NCI-H2081 treated with DMSO at 0.1 percent for 48 hours (cell line): ENCODE measurements at places on chromosomes 3 and 15.

DNA sequence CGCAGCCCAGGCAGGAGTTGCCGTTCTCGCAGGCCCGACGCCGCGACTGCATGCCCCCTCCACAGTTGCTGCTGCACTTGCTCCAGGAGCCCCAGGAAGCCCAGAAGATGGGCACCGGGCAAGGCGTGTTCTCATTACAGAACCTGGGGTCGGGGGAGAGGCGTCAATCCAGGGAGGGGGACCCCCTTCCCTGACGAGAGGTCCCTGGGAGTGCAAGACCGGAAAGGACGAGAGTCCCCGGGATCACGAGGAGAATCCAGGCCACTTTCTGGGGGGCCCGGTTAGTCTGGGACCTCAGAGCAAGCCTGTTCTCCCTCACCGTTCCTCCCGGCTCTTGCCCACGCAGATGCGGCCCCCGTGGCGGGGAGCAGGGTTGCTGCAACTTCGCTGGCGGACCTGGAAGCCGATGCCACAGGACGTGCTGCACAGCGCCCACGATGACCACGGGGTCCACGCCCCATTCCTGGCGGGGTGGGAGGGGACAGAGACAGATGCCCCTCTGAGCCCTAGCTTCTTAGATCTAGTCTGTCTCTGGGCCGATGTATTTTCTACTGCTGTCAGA, 113.9 kb downstream of the SEMA5B start:
- DNase-seq = no peak

GRCh38 chr3:188053710-188054380, 100.1 kb upstream of the LPP start:
- DNase-seq = no peak

GRCh38 chr15:100983221-100983620, 64.1 kb downstream of the LRRK1 start:
- no peak for DNase-seq

DNA sequence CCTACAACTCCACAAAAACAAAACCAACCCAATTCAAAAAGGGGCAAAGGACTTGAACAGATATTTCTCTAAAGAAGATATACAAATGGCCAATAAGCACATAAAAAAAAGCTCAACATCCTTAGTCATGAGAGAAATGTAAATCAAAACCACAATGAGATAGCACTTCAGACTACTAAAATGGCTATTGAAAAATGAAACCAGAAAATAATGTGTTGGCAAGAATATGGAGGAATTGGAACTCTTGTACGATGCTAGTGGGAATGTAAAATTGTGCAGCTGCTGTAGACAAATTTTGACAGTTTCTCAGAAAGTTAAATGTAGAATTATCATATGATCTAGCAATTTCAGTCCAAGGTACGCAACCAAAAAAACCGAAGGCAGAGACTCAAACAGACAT, 29.0 kb downstream of the KY start:
- DNase-seq = no peak

DNA sequence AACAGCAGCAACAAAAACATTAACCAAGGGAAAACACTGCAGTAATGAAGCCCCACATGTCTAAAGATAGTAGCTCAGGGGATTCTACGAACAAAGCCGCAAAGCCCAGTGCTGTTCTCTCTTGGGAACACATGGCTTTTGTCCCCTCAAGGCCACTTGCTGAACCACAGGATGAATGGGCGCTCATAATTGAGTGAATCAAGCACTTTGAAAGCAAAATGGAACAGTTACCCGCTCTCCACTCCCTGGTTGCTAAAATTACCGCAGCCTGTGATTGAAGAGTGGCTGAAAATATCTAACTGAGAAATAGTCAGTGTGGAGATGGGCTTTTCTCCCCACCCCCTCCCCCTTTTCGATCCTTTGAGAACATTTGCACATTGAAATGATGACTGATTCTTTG, 39.6 kb downstream of the RASGRF1 start:
- DNase-seq = no peak
